NCI-H774 (cell line): ENCODE measurements at places on chromosomes 6 and 20.

DNA sequence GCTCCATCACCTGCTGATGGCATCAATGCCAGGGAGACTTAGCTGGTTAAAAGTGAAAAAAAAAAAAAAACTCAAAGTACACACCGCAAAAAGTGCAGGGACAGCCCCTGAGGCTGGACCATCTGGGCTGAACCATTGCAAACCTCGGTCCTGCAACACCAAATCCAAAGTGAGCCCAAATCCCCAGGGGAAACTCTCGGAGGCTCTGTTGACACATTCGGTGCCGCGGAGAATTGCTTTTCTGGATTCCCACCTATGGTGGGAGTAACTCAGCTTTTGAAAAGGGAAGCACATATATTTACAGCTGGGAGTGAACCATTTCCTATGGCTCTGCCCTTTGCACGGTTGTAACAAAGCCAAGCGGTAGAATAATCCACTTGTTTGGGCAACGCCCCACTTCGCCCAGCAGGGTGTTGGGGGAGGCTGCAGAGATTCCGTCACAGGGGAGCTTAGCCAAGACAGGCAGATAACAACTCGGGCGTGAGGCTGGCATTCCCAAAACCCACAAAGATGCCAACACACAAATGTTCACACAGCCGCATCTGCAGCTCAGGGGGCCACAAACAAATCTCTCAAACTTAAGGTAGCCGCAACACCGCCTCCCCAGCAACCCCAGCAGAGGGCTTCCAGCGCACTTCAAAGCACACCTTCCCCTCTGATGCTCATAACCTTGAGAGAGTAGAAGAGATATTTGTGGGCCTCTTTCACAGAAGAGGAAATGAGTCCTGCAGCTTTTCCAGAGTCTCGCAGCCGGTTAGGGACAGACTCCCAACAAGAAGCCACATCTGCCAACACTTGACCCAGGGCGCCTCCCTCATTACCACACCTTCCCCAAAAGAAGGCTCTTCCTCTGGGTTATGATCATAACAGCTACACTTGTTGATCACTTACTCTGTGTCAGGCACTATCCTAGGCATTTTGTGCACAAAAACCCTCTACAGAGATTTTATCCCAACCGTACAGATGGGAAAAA is 11.4 kb downstream of the ZC3H12D start:
- no peak for DNase-seq

- DNase-seq, result no peak
These were observed 73.3 kb upstream of the SASH1 start for GRCh38 chr6:148269386-148269785.

DNA sequence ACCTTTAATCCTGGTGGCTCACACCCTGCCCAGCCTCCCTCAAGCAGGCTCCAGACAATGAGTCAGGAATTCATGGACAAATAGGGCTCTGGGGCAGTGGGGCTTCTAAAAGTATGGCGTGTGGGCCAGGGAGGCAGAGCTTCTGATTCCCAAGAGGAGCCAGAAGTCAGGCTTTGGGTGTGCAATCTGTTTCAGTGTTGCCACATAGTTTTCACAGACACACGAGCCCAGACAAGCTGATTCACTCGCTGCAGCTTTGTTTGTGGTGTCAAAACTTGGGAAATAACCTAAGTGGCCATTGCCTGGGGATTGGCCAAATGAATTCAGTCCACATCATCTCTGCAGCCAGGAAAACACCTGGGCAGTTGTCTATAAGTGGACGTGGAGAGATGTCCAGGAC is 9.2 kb downstream of the PEDS1 start:
- DNase-seq, result no peak

DNA sequence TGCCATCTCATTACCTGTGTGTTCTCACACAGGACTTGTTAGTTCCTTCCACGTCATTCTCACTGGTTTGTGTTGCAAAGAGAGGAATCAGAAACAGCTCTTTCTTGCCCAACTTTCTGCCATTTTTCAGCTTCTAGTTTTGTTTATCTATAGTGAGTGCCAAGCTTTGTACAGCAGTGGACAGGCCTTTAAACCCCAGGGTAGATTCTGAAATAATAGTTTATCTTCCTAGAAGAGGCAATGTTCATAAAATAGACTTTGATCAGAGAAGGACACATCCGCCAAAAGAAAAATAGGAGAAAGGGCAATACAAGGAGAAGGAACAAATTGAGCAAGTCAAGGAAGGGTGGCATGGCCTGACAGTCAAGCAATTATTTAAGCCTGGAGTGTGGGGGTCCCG is 17.7 kb upstream of the TMEM30A start:
- DNase-seq, result no peak
